Mucosa of gallbladder (tissue), 1 donor: ENCODE measurements at places on chromosomes 2 and 18.

DNA sequence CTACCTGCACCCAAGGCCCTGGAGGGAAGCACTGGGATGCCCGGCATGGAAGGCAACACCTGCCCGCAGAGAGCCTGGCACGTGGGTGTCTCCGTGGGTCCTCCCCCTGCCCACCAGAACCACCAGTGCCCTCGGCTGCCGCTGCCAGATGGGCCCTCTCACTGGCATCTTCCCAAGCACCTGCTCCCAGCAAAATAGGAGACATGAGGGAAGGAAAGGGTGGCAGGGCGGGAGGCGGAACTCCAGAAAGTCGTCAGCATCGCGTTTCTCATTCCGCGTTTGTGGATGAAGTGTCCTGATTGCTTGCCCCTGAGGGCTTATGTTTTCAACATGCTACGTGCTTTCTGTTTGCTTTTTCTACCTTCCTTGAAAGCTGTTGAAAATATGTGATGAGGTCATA lies 8.8 kb upstream of the SNTG2 start:
- DNase-seq = no peak

GRCh38 chr2:24199968-24200590 lies 25.2 kb downstream of the FAM228A start:
- DNase-seq = no peak

GRCh38 chr2:69178756-69179155 lies 165.8 kb downstream of the ANTXR1 start:
- no peak for DNase-seq

- no peak for DNase-seq
Observed at GRCh38 chr2:213476641-213477040, 192.4 kb downstream of the SPAG16 start.

DNA sequence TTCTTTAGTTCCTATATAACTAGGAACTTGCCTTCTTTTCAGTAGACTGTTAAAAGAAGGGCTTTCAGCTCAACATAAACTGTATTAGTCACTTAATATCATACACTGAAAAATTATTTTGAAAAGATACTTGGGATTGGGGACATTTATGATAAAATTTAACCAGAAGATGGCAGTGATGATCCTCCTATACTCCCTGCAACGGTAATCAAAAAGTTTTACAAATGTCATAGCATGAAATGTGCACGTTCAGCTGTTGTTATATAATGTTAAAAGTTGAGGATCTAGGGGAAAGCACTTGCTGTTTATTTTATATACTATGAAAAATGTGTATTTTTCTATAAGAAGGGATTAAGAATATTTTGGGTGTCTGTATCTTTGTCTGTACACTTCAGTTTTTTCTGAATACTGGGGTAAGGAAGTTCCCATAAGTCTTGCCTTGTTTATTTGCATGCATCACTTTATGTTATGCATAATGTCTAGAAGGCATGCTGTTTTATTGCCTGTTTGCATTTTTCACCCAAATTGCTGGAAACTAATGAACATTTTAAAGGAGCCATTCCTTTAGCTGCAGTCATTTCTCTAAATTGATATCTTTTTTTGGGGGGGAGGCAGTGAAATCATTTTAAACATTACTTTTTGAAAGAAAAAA lies 19.0 kb downstream of the DYNC1I2 start:
- DNase-seq = no peak

- DNase-seq = no peak
Observed at GRCh38 chr2:19070886-19071285, 287.5 kb downstream of the OSR1 start.

DNA sequence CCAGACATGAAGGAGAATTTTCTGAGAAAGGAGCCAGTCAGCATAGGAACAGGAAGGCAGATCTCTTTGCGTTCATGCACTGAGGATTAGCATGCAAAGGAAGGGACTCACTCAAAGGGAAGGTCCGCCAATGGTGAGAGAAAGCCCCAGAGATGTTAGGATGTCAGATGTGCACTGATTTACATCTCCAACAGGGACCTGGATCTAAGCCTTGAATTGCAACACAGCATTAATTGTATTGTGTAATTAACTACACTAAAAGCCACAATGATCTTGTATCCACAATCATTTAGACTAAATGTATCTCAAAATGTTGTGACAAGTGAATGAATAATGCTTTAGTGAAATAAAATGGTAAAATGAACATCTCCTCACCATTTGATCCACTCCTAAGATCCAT lies 4.2 kb downstream of the SERPINB5 start:
- DNase-seq = no peak

DNA sequence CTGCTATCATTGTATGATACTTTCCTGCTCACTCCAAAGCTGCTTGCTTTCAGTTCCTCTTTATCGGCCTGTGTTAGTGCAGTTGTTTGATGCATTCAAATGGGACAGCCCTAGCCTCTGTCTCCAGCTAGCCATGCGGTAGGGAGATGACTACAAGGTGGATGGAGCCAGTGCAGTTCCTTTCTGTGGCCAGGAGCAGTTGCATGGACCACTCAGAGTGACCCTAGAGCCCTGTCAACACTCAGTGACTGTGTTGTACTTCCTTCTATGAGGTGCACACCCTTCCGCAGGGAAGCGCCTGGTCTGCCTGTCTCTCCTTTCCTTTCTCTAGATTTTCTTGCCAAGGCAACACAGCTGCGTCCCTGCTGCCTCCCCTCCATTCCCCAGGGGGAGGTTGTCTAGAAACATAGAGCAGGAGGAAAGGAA lies 33.8 kb downstream of the KCNS3 start:
- DNase-seq = no peak

DNA sequence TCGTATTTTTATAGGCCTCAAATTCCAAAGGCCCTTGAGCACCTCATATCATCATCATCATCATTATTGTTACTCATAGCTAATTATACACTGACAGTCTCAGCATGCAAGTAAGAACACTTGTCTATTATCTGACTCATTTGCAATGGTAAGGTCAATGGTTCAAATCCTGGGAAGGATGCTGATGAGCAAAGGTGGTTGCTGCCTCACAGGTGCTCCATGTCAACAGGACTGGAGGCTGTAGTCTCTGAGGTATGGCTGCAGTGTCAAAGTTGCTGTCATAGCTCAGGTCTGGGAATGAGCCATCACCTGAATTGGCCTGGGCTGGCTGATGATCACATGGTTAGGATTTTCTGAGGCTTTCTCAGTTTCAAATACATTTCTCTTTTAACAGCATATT lies 379.3 kb downstream of the BCL11A start:
- no peak for DNase-seq

DNA sequence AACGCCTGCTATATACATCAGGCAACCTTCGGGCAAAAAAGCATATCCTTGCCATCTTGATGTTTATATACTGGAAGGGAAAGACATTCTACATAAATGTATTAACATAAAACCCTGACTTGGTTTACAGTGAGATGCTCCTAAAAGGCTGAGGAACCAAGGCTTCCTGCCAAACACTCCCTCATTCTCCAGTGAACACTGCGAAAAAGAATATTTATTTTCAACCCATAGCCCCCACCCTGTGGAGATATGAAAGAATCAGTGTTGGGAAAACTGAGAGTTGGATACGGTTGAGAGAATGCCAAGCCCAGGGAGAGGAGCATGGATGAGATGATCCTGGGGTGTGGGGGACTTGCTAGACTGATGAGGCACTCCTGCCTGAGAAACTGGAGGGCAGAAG lies 94.9 kb downstream of the PIEZO2 start:
- DNase-seq = no peak

- DNase-seq = no peak
Observed at GRCh38 chr2:82301506-82301905, 1997.0 kb upstream of the LRRTM1 start.

DNA sequence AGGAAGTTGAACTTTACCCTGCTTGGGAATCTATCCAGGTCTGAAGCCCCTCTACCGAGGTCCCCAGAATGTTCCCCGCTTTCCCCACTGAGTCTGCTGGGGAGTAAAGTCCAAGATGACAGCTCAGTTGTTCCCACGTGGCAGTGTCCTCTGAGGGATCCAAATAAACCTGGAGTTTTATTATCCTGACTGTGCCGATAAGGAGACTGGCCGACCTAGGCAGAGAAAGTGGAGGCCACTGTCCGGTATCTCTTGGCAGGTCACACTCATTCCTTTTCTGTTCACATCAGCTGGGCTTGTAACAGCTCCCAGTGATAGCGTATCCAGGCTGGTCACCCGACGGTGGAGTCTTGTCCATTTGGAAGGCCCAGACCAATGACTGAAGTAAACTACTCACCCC lies 27.5 kb upstream of the C18orf32 start:
- no peak for DNase-seq

GRCh38 chr2:156309167-156309566 lies 23.4 kb downstream of the NR4A2 start:
- DNase-seq = no peak

GRCh38 chr2:207492461-207492860 lies 37.3 kb upstream of the CREB1 start:
- DNase-seq = no peak

GRCh38 chr2:48902521-48902920 lies 147.0 kb upstream of the LHCGR start:
- DNase-seq = no peak

DNA sequence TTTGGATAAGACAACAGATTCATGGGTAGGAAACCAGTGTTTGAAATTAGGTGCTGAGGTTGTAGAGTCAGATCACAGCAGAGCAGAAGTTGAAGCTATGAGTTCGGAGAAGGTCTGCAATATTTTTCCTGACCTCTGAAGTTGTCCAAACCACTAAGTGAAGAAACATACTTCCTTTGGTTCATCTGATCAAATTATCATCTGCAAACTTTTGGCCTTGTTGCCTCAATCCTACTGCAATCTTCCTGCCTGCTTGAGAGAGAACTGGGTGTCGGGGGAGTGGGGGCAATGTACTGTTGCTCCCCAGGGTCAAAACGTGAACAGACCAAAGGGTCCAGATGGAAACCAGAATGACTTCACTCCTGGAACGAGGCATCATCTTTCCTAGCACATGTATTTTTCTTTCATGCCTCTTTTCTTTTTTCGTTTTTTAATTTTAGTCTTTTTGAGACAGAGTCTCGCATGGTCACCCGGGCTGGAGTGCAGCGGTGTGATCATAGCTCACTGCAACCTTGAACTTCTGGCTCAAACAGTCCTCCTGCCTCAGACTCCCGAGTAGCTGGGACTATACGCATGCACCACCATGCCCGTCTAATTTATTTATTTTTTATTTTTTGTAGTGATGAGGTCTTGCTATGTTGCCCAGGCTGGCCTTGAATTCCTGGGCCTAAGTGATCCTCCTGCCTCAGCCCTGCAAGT lies 42.7 kb downstream of the RAB31 start:
- DNase-seq = no peak

GRCh38 chr2:64943387-64944150 lies 45.6 kb upstream of the SLC1A4 start:
- DNase-seq = peak; percentile 40

- DNase-seq = no peak
Observed at GRCh38 chr2:211439011-211439410, 882.6 kb downstream of the CPS1 start.

- DNase-seq = no peak
Observed at GRCh38 chr2:67313536-67313935, 83.6 kb upstream of the ETAA1 start.

GRCh38 chr2:227054006-227054405 lies 110.0 kb downstream of the COL4A4 start:
- no peak for DNase-seq

GRCh38 chr2:131577812-131578211 lies 50.1 kb downstream of the CCDC74A start:
- no peak for DNase-seq
